ENCODE measurements at places on chromosomes 13 and 19.

- DNase-seq = no peak
Observed at GRCh38 chr19:15466851-15467733, 2.7 kb upstream of the RASAL3 start.

- no peak for DNase-seq
Observed at GRCh38 chr19:4831304-4831978, at the start of gene TICAM1. TICAM1 (minus strand) TSS chr19:4831712; CDS start chr19:4818377, 13,335 bp downstream.

- DNase-seq = no peak
Observed at GRCh38 chr13:76024151-76024550, 388.0 kb downstream of the LMO7 start.

- peak; percentile 59 for DNase-seq
Observed at GRCh38 chr19:51712461-51713081, 11.2 kb downstream of the HAS1 start.

GRCh38 chr13:35475960-35476943, at the start of gene MAB21L1:
MAB21L1 (minus strand) TSS chr13:35476689; CDS start chr13:35476138, 551 bp downstream.
- no peak for DNase-seq

GRCh38 chr19:35229601-35230000, 1.1 kb upstream of the FAM187B start:
- DNase-seq = no peak
